ENCODE measurements at places on chromosomes 3 and 15. TPM values are rescaled to one million over a fixed set of nuclear protein-coding genes. Genes with fewer than 3 reads are reported as not detected.

GRCh38 chr3:127222163-127222562 is 29.2 kb downstream of the PRR23E start:
- H3K36me3 ChIP-seq: peaks cover 1% of the 10 kb centered on the region
- no peak overlapping the region for H3K4me3 ChIP-seq
- no peak overlapping the region for H3K27ac ChIP-seq
- H3K4me1 ChIP-seq: peaks cover 14% of the 10 kb centered on the region

GPR62 gene
- not detected for total RNA-seq

DNA sequence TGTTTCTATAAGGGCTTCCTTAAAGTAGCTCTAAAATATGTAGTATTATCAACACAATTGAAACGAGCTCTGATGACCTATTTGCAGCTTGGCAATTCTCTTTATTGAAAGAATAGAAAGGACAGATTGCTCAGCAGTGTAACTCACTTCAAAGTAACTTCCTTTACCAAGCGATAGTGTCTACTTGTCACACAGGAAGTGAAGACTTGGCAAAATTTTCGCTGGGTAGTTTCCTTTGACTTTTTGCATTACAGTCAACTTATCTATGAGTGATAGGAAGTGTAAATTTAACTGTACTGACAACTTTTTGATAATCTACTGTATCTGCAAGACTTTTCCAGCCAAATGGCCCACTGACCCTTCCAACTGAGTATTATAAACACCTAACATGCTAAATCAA is 22.8 kb downstream of the SLC9A9 start:
- H3K4me1 ChIP-seq: peaks cover 37% of the 10 kb centered on the region
- DNase-seq: peak; percentile 77
- peak overlapping the region; percentile 26 for H3K27ac ChIP-seq
- peak overlapping the region; percentile 22 for H3K4me3 ChIP-seq
- H3K27me3 ChIP-seq: no peaks in the 10 kb centered on the region
- peaks cover 7% of the 10 kb centered on the region for H3K36me3 ChIP-seq

- no peak overlapping the region for H3K4me3 ChIP-seq
- no peak overlapping the region for H3K27ac ChIP-seq
- no peak for DNase-seq
- H3K36me3 ChIP-seq: no peaks in the 10 kb centered on the region
- no peaks in the 10 kb centered on the region for H3K4me1 ChIP-seq
- H3K27me3 ChIP-seq: no peaks in the 10 kb centered on the region
Measured at GRCh38 chr3:175161291-175161690, 302.2 kb downstream of the NAALADL2 start.

- peaks cover 16% of the 10 kb centered on the region for H3K4me1 ChIP-seq
- no peaks in the 10 kb centered on the region for H3K36me3 ChIP-seq
- DNase-seq: no peak
- peaks cover 38% of the 10 kb centered on the region for H3K27me3 ChIP-seq
- H3K4me3 ChIP-seq: no peak overlapping the region
Measured at GRCh38 chr15:51754267-51754666, 2.9 kb downstream of the TMOD2 start.

DNA sequence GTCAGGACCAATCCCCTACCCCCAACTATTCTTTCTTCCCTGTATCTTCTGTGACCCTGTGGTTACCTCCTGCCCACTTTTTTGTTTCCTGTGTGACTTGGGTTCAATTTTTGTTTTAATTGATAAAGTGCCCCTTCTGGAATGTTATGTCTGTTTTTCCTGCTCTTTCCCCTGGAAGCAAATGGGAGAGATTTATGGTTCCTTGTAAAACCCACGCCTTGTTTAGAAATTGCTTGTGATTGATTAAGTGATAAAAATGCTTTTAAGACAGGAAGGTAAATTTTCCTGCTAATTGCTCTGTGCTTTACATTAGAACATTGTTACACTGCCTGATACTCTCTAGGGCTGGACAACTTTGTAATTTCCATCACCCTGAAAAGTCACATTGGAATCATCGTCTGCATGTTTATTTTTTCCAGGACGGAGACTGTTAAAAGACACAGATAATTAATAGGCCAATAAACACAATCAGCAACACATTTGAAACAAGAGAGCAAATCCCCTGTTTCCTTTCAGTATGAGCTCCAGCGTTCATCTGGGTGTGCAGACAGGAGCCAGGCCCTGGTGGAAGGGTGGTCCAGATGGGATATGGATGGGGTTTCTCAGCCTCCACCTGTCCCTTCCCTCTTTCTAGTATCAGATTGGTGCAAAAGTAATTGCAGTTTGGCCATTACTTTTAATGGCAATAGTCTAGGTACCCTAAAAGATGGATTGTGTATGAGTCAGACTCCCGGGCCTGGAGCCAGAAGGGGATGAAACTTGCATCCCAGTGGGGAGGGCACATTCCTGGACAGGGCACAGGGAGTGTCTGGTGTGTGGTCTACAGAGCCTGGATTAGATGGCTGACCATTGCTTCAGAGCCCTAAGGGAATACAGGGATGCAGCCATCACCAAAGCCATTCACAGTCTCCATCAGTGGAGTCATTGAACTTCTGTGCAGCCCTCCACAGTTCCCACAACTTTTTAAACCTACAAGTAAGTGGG is 58.1 kb upstream of the AGBL1 start:
- H3K27me3 ChIP-seq: no peaks in the 10 kb centered on the region
- H3K27ac ChIP-seq: no peak overlapping the region
- no peaks in the 10 kb centered on the region for H3K36me3 ChIP-seq
- H3K4me3 ChIP-seq: no peak overlapping the region
- H3K4me1 ChIP-seq: no peaks in the 10 kb centered on the region
- no peak for DNase-seq

GRCh38 chr3:58487140-58487886 is 4.6 kb upstream of the KCTD6 start:
- no peaks in the 10 kb centered on the region for H3K36me3 ChIP-seq
- H3K27me3 ChIP-seq: peaks cover 55% of the 10 kb centered on the region
- H3K4me1 ChIP-seq: peaks cover 10% of the 10 kb centered on the region
- no peak overlapping the region for H3K27ac ChIP-seq

DNA sequence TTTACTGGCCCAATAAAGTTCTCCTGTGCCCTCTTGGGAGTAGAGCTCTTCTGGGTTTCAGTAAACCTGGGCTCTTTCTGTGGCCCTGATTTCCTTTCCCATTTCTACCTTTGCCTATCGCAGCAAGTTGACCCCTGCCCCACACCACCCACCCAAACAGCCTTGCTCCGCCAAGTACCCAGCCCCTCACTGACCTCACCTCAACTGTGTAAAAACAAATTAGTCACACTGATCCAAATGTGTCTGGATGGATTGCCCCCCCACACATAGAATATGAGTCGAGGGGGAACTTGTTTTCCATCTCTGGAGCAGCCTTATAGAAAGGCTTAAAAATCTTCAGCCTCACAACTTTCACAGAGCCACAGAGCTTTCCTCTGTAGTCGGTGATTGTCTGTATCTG is 28.6 kb upstream of the VEPH1 start:
- no peak overlapping the region for H3K27ac ChIP-seq
- H3K36me3 ChIP-seq: no peaks in the 10 kb centered on the region
- no peak overlapping the region for H3K4me3 ChIP-seq

Data from activated CD4-positive, alpha-beta T cell treated with anti-CD3 and anti-CD28 coated beads, Interleukin-2, amount 10 ng/mL, durations not matched to agents 24 days and 14 days (primary cell).